ENCODE measurements at places on chromosomes 1 and 21.
A peak's percentile ranks its signal among the peaks of the same experiment; 100 is the strongest.

GRCh38 chr1:171984262-171984661 lies 143.0 kb downstream of the DNM3 start:
- DNase-seq: no peak

DNA sequence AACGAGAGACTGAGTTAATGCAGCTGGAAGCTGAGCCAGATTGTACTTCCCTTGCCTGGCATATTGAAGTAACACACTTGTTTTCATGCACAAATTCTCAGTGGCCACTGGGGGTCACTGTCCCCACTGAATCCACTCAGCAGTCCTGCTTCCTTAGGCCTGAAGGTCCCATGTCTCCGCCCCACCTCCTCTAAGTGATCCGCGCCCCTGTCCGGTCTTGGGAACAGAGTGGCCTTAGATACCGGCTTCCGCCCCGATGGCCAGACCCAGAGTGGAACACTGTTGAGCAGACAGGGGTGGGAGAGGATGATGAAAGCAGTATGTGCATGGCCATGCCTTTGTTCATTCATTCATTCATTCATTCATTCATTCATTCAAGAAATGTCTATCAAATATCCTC lies 34.8 kb downstream of the CHAF1B start:
- DNase-seq: peak; percentile 65

GRCh38 chr1:110035236-110035752 lies 870 bp downstream of the STRIP1 start:
- DNase-seq: no peak

DNA sequence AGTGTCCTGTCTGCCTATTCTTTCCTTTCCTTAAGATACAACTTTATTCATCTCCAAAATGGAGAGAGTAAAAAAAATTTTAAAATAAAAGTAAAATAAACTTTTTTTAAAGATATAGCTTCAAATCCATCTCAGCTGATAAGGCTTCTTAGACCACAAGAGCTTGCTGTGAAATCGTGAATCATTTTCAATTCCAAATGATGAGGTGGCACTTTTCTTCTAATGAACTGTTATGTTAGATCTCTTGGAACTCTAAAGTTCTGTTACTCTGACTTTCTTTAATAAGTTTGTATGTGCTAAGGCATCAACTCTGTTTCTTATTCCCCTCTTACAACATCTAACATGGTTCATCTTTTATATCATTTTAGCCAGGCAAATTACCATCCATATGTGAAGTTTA lies 4.5 kb downstream of the SH3GLB1 start:
- DNase-seq: no peak

DNA sequence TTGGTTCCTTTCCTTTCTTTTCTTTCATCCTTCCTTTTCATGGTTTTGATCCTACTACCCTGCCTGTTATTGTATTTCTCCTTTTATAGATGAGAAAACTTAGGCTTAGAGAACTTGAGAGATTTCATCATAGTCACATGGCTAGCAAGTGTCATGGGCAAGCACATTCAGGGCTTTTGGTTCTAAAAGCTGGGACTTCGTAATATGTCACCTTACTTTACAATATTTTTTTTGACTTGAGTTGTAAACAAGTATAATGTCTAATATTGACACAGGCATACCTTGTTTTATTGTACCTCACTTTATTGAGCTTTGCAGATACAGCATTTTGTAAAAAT lies 70.7 kb downstream of the MTR start:
- no peak for DNase-seq

DNA sequence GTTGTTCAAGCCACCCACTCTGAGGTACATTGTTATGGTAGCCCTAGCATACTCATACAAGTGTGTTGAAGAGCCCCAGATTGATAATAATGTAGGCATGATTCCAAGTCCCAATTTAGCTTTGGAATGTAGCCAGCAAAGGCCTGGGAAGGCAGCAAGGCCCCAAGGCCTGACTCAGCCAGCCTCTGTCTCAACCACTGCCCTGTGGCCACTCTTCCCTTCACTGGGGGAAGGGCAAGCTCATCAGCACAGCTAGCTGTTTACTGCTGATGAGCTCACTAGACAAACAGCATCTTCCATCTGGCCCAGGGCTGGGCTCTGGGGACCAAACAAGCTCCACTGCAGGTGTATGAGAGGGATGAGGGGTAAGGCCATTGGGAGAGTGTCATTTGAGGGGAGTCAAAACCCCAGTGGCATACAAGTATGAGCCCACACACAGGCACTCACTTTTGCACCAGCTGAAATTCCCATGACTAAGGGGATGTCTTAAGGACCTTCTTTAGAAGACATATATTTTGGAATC lies 2.2 kb upstream of the IRF6 start:
- DNase-seq: no peak

DNA sequence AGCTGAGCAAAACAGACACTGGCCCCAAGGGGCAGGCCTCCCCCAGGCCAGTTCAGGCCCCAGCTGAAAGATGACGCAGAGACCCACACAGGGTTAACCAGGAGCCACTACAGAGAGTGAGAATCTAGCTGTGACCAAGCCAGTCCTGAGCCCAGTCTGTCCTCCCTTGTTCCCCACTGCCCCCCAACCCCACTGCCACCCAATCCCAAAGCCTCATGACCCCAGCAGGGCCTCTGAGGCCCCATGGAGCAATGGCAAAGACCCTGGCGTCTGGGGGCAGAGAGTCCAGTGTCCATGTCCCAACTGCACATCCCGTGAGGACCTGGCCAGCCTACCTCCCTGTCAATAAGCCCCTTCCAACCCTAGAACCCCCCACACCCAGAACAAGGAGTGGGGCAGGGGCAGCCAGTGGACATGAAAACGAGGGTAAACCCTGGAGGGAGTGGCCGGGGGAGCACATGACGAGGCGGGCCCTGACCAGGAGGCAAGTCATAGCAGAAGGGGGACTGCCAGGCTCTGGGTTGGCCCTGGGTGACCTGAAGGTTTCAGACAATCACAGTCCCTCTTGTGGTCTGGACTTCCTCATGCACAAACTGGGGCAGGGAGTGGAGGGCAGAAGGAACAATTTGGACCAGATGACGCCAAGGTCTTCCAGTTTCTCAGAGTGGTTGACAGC lies 100.5 kb downstream of the GLIS1 start:
- DNase-seq: no peak

DNA sequence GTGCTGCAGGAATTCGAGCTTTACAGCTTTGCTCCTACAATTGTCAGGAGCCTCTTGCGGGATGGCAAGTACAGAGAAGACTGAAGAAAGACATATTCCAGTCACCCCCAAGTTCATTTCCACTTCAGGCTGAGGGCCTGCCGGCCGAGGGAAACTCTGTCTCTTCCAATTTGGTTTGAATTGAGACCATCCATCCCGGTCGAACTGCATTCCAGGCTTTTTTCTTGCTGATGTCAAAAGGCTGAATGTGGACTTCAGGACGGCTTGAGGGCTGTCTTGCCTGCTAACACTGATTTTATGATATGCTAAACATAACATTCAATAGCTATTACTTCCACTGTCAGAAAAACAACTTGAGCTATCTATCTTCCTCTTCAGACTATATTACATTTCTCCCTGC lies 79.8 kb upstream of the PLXNA2 start:
- no peak for DNase-seq

DNA sequence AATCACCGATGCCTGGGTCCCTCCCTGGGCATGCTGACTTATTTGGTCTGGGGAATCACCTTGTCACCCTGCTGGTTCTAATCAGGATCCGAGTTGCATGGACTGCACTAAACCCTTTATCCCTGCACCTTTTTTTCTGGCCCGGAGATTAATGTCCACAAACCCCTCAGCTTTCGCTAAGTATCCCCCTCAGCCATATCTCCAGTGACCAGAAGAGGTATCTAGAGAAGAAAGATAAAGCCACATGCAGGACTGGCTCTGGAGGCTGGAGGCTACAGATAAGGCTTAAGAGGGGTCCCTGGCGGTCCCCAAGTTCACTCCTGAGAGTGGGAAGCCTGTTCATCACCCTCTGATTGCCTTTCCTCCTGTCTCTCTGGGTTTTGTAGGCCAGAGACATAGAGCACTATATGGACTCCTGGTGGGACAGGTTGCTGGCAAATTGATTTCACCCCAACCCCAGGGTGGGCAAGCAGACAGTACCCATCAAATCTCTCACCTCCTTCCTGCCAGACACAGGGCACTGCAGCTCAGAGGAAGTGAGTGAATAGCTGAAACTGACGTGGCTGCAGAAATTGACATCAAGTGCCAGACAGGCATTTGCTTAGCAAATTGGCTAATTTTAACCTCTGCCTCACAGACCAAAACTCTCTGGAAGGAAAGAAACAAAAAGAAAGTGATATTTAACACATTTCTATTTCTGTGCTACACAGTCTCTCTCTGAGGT lies 38.8 kb downstream of the HMGB4 start:
- no peak for DNase-seq

- no peak for DNase-seq
Measured at GRCh38 chr1:67193704-67194103, 27.4 kb downstream of the IL23R start.

- no peak for DNase-seq
Measured at GRCh38 chr1:32716312-32717148, 14.0 kb upstream of the SYNC start.

DNA sequence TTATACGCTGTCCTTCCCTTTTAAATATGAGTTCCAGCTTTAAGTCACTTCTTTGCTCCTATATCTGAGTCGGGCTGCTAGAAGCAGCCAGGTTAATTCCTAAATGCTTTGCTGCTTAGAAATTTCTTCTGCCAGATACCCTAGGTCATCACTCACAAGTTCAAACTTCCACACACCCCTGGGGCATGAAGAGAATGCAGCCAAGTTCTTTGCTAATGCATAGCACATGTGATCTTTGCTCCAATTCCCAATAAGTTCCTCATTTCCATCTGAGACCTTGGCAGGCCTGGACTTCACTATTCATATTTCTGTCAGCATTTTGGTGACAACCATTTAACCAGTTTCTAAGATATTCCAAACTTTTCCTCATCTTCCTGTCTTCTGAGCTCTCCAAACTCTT lies 14.5 kb upstream of the APP start:
- no peak for DNase-seq

GRCh38 chr1:102879439-102879993 lies 228.8 kb downstream of the COL11A1 start:
- no peak for DNase-seq

- no peak for DNase-seq
Measured at GRCh38 chr1:85587841-85588240, 7.3 kb downstream of the CCN1 start.

DNA sequence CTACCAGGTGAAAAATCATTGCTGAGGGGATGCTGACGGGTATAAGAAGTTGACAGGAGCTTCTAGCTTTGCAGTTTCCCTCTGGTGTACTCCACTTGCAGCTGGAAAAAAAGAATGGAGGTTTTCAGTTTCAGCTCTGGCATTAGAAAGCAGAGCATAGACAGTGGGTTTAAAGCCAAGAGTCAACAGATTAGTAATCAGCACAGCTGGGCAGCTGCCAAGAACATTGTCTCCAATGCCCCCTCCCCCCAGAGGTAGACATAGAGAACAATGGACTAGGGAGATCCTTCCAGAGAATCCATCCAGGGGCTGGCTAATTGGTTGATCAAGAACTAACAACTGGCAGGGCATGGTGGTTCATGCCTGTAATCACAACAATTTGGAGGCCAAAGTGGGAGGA lies 10.1 kb upstream of the ZBTB8B start:
- DNase-seq: no peak

DNA sequence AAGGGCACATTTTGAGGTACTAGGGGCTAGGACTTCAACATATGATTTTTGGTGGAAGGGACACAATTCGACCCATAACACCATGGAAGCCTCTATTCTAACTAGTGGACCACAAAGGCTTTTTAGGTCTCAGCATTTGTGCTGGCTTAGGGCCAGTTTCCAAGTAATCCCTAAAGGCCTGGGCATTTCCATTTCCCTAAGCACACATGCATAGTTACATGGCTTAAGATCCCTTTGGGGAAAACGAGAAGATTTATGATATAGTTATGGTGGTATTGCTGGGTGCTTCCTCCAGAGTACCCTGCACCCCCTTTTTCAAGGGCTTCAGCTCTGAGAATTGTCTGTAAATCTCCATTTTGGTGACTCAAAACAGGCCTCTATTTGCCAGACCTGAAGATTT lies 28.2 kb upstream of the TMEM54 start:
- no peak for DNase-seq

- DNase-seq: no peak
Measured at GRCh38 chr1:226831953-226832352, 38.5 kb upstream of the PSEN2 start.

DNA sequence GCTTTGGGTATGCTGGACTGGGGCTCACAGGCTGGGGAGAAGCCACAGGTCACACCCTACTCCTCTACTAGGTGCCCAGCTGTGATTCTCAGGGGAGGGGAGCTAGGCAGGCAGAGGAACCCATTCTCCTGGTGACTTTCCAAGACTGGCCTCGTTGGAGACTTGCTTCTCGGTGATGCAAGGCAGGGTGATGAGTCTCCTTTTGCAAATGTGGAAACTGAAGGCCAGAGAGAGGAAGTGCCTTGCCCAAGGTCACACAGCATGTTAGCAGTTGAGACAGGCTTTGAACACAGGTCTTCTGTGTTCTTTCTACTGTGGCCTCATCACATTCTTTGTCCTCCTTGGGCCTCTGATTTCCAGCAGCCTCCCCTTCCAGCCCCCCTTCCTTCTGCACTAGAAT lies 20.5 kb upstream of the C1QA start:
- DNase-seq: no peak

DNA sequence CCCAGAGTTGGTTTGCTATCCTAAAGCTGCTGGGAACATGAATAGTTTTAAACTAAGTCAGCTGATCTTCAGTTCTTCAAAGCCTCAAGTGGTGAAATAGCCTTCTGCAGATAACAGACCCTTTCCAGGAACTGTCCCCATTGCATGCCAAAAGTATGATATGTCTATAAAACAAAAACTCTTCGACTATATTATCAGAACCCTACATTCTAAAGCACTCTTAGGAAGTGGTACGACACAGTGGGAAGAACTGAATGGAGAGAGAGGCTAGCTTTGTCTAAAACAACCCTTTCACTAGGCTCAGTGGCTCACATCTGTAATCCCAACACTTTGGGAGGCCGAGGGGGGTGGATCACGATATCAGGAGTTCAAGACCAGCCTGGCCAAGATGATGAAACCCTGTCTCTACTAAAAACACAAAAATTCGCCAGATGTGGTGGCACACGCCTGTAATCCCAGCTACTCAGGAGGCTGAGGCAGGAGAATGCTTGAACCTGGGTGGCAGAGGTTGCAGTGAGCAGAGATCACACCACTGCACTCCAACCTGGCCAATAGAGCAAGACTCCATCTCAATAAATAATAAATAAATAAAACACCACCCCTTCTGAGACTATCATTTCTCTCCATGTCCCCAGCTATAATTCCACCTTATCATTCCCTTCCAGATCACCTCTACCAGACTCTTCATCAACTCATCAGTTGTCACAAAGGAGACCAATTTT lies 2.2 kb upstream of the FRRS1 start:
- no peak for DNase-seq

GRCh38 chr1:174209347-174210187 lies 50.2 kb downstream of the RABGAP1L start:
- no peak for DNase-seq

DNA sequence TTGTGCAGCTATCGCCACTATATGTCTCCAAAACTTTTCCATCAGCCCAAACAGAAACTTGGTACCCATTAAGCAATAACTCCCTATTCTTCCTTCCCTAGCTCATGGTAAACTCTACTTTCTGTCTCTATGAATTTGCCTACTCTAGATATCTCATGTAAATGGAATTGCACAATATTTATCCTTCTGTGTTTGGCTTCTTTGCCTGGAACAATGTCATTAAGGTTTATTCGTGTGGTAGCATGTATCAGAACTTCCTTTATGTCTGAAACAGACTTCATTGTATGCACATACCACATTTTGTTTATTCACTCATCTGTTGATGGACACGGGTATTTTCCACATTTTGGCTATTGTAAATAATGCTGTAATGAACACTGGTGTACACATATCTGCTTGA lies 40.7 kb upstream of the CD34 start:
- DNase-seq: no peak

All from GM18507 (cell line).